ENCODE measurements at places on chromosomes 13 and 19.

- DNase-seq = peak; percentile 22
Measured at GRCh38 chr13:105979131-105980011, 556.1 kb downstream of the EFNB2 start.

- DNase-seq = no peak
Measured at GRCh38 chr19:42083537-42083936, 7.6 kb downstream of the ZNF574 start.

DNA sequence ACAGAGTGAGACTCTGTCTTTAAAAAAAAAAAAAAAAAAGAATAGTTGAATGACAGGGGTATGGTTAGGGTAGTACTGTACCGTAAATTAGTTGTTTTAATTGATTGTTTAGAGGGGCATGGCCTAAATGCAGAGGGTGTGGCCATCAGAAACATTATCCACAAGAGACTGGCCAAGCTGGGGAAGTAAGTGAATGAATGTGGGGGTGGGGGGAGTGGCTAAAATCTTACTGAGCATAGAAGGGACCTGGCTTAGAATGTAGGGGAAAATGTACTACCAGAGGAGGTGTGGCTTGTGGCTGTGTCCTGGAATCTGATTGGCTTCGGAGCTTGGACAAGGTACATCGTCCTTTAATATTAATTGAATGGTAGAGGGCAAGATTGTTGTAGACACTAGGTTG lies 3.8 kb downstream of the BCL2L12 start:
- DNase-seq = no peak

GRCh38 chr19:43332058-43332922 lies 21.2 kb upstream of the CD177 start:
- DNase-seq = no peak

DNA sequence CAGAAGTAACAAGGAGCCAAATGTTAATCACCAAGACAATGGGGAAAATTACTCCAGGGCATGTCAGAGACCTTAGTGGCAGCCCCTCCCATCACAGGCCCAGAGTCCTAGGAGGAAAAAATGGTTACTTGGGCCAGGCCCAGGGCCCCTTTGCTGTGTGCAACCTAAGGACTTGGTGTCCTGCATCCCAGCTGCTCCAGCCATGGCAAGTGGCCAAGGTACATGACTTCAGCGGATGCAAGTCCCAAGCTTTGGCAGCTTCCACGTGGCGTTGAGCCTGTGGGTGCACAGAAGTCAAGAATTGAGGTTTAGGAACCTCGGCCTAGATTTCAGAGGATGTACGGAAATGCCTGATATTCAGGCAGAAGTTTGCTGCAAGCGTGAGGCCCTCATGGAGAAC lies 46.7 kb downstream of the OR10H4 start:
- DNase-seq = no peak

DNA sequence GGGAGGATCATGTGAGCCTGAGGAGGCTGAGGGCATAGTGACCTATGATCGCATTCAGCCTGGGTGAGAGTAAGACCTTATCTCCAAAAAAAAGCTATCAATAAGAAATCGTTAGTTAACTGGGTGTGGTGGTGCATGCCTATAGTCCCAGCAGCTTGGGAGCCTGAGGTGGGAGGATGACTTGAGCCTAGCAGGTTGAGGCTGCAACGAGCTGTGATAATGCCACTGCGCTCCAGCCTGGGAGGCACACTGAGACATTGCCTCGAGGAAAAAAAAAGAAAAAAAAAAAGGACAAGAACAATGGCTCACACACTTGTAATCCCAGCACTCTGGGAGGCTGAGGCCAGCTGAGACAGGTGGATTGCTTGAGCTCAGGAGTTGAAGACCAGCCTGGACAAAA lies 16.2 kb downstream of the PSPC1 start:
- no peak for DNase-seq

GRCh38 chr13:40653527-40654318 lies 12.7 kb downstream of the FOXO1 start:
- DNase-seq = peak; percentile 31

DNA sequence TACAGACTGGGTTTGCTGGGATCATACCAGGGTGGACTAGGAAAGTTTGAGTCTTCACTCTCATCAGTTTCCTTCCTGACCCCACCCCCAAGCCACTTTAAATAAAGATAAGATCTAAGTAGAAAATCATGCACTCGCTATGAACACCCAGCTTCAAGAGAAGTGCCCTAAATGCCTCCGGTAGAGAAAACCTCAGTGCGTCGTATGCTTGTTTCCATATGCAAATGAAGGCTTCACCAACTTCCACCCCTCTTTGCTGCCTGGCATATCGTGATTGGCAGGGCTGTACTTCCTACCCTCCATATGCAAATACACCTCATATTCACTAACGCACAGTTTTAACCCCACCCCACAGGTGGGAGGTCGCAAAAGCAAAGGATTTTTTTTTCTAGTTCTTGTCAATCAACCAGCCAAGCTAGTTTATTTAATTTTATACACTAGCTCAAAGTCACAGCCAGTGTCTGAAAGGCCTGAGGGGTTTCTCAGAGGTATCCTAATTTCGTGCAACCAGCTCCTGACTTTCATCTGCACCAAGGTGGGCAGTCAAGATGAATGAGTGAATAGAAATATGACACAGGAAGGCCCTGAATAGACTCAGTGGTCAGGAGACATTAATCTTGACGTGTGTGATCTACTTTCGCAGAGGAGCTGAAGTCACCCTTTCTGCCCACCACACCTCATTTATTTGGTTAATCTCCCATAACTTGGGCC lies 121.1 kb upstream of the TSHZ3 start:
- DNase-seq = no peak

DNA sequence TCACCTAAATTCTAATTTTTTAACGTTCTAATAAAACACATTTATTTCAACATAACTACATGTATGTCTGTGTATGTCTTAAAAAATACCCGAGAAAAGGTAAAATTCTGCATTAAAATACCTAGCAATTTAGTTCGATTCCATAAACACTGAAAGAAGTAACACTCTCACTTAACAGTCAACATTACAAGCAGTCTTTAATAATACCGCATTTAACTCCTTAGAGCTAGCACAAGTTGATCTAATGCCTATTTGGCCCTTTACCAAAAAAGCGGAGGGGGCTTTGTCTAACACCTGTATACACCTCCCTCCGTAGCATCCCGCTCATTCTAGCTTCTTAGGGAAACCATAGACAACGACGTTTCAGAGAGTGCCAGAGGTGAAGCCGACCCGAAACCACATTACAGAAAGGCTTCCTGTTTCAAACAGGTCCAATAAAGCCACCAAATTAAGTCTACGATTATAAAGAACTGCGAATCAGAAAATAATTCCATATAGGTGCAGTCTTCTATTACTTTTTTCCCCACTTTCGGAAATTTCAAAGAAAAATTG lies 1.2 kb downstream of the SPART start:
- DNase-seq = peak; percentile 35

- DNase-seq = no peak
Measured at GRCh38 chr13:113906571-113906970, 42.7 kb upstream of the GAS6 start.

DNA sequence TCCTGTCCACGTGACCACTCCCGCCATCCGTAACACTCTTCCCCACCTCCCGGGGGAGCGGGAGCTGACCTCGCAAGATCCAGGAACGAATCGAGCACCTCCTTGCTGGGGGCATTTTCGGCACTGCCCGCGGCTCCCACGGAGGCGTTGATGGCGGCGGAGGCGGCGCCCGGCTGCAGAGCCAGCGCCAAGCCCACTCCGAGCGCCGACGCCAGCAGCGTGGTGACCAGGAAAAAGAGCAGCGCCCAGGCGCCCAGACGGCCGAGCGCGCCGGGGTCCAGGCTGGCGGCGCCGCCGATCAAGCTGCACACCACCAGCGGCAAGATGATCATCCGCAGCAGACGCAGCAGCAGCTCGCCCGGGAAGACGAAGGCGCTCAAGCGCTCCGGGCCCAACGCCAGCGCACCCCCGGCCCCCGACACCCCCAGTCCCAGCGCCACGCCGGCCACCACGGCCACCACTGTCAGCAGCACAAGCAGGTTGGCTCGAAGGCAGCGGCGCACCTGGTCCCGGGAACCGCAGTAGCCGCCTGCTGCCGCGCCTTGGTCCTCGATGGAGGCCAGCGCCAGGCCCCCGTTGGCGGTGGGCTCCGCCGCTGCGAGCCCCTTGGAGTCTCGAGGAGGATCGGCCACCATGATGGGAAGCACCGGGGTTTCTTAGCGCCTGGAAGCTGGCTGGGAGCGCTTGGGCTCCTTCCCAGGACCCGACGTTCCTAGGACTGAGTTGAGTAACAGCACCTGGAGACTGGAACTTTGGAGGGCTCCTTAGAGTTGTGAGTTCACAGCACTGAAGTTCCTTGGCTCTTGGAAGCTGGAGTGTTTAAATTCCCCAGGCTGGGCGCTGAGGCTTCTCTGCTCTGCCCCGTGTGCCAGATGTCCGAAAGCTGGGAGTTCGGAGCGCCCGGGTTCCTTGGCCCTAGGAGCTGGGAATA lies 798 bp downstream of the SLC1A5 start:
- DNase-seq = peak; percentile 89

GRCh38 chr19:51450730-51451307 lies 7.4 kb downstream of the SIGLEC8 start:
- no peak for DNase-seq

DNA sequence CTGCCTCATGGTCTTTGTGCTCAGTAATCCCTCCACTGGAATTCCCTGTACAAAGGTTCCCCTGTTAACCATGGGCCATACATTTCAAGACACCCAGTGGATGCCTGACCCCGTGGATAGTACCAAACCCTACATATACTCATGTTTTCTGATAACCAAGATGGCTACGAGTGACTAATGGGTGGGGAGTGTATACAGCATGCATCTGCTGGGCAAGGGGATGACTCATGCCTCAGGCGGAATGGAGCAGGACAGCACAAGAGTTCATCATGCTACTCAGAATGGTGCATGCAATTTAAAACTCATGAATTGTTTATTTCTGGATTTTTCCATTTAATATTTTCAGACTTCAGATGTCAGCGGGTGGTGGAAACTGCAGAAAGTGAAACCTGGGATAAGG lies 13.3 kb upstream of the FGF9 start:
- peak; percentile 62 for DNase-seq

DNA sequence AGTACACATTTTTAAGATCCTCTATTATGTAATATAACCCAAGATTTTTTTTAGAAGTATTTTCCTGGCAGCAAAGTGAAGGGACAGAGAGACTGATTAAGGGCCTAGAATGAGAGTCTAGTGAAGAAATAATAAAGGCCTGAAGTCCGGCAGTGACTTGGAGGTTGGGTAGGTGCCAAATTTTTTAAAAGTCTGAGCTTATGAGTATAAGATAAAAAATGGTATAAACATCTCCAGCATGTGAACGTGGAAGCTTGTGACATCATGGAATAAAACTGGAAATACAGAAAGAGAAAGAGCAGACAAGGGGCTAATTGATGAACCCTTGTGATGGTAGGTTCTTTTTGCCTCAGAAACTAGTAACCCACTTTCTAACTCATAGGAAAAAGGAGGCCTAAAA lies 174.6 kb downstream of the SUCLA2 start:
- peak; percentile 81 for DNase-seq

- DNase-seq = peak; percentile 56
Measured at GRCh38 chr19:17441241-17442021, 7.0 kb downstream of the TMEM221 start.

DNA sequence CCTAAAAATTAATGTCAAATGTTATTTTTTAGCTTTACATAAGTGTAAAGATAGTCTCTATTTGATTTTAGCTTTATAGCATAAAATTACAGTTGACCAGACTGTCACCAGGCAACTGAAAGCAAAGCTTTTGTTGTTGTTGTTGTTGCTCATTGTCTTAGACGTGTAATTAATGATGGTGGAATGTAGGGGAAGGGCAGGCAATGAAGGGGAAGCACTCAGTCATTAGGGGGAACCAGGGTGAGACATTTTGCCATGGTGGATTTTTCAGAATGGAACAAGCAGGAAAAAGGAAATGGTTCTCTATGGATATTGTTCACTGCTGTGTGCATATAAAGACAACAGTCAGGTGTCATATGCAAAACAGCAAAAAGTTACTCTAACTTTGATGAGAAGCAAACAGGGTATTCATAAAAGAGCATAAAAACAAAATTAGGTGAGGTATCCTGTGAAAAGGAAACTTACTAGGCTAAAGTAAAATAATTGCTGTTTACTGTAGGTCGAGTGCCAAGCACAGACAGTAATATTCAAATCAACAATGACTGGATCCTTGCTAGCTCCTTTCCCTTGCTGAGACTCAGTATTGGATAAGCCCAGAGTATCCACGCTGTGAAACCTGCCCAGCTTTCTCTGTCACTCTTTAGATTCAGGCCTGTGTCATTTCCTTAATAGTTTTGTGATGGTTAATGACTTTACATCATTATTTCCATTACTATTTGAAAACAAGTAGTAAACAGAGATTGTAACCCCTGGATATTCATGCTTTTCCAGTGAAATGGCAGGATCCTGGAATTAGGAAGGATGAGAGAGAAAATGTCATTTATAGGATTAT lies 110.5 kb downstream of the LRCH1 start:
- DNase-seq = no peak

GRCh38 chr19:2225415-2226050 lies 10.6 kb downstream of the PLEKHJ1 start:
- no peak for DNase-seq

GRCh38 chr13:105587786-105588185 lies 947.7 kb downstream of the EFNB2 start:
- DNase-seq = no peak

GRCh38 chr13:47519626-47520025 lies 481.4 kb downstream of the SUCLA2 start:
- no peak for DNase-seq

DNA sequence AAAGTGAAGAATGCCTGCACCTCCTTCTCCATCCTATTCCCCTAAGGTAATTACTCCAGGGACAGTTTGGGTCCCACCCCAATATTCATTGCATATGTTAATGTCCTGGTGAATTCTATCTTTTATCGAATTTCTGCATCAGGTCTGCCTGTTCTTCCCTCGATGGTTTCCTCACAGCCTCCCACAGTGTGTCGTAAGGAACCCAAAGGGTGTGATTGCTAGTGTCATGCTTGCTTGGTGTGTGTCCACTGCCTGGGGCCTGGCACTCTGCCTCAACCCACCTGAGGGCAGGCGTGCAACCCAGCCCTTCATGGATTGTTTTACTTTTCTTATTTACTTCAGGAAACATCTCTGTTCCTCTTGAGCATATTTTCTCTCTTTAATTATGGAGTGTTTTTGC lies 60.2 kb upstream of the CYSLTR2 start:
- DNase-seq = no peak

- no peak for DNase-seq
Measured at GRCh38 chr13:40596484-40596883, 70.0 kb downstream of the FOXO1 start.

- DNase-seq = no peak
Measured at GRCh38 chr13:22031702-22032286, 360.9 kb downstream of the FGF9 start.

- no peak for DNase-seq
Measured at GRCh38 chr13:80199585-80200292, 141.2 kb downstream of the SPRY2 start.

- DNase-seq = peak; percentile 75
Measured at GRCh38 chr19:47284324-47284899, 9.7 kb downstream of the INAFM1 start.

Measured in cardiac fibroblast (primary cell).